ENCODE measurements at places on chromosomes 7 and 10. TPM values are rescaled to one million over a fixed set of nuclear protein-coding genes. Genes with fewer than 3 reads are reported as not detected.

The LDB3 gene
- 0.30 TPM for total RNA-seq

The TFEC gene
- total RNA-seq: 55.7 TPM

The PDE6C gene
- not detected for total RNA-seq

The PTF1A gene
- total RNA-seq: not detected

The CTTNBP2 gene
- 8.7 TPM for total RNA-seq

The DGKI gene
- 0.33 TPM for total RNA-seq

The PKD1L1 gene
- 0.33 TPM for total RNA-seq

The SND1 gene
- total RNA-seq: 173 TPM

The SLC18A3 gene
- not detected for total RNA-seq

The CPA4 gene
- total RNA-seq: 0.79 TPM

The DUSP5 gene
- 17.2 TPM for total RNA-seq

The MKI67 gene
- 6.2 TPM for total RNA-seq

The SPOCK2 gene
- total RNA-seq: 39.5 TPM

The PPP3CB gene
- 44.8 TPM for total RNA-seq

The ANKRD30A gene
- not detected for total RNA-seq

The TAS2R41 gene
- total RNA-seq: 0.41 TPM

The PAPSS2 gene
- total RNA-seq: 12.8 TPM

The ZNF736 gene
- 35.1 TPM for total RNA-seq

The HDAC9 gene
- total RNA-seq: 62.2 TPM

The DLX6 gene
- total RNA-seq: not detected

The PRTFDC1 gene
- 3.0 TPM for total RNA-seq

The TET1 gene
- 3.0 TPM for total RNA-seq

The GALNT11 gene
- 28.6 TPM for total RNA-seq

The FAM53B gene
- total RNA-seq: 68.9 TPM

The KLHL7 gene
- total RNA-seq: 23.5 TPM
